Suprapubic skin (tissue), 4 donors: ENCODE measurements at places on chromosomes 12 and 14.

GRCh38 chr12:55833056-55833455 is 3.7 kb upstream of the DNAJC14 start:
- DNase-seq: no peak

GRCh38 chr14:65594153-65594881 is 181.8 kb downstream of the FUT8 start:
- no peak for DNase-seq

- no peak for DNase-seq
Measured at GRCh38 chr14:86847140-86847539, 1145.8 kb downstream of the GALC start.

DNA sequence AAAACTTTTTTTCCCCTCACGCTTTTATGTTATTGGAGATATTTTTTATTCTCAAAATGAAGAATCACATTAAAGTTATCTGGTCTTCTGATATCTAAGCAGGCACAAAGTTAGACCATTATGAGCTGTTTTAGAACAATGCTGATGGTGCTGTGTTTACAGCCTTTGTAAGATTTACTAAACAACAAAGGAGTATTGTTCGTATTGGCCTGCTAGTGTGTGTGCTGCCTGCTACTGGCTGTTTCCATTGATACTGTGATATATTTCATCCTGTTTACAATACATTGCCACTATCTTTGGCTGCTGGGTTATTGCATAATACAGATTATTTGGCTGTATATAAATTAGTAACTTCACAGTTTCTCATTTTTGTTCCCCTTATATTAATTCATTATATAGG is 220.8 kb downstream of the ITPR2 start:
- no peak for DNase-seq

DNA sequence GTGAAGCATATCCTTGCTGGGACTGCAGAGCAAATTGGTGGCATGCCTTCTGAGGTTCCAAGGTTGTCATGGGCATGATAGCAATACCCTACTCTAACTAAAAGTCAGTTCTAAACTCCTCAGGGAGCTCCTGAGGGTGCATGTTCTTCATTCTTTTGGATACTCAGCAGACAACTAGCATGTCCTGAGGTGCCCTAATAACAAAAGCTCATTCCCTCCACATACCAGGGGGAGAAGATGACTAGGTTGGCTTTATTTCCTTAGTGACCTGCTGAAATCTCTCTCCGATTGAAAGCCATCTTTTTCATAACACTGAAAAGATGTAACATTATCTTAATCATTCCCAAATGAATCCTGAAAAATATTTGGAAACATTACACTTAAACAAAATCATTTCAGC is 188.7 kb upstream of the IGF1 start:
- DNase-seq: no peak

DNA sequence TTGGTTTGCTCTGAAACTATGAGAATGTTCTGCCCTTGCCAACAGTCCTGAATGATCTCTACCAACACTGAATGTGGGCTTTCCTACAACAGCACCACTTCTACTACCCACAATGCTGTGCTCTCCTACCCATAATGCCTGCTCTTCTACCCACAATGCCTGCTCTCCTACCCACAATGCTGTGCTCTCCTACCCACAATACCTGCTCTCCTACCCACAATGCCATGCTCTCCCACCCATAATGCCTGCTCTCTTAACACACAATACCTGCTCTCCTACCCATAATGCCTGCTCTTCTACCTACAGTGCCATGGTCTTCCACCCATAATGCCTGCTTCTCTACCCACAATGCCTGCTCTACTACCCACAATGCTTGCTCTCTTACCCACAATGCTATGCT is 92.3 kb downstream of the KCNK13 start:
- no peak for DNase-seq

GRCh38 chr14:66011855-66012254 is 474.3 kb upstream of the CCDC196 start:
- DNase-seq: no peak

DNA sequence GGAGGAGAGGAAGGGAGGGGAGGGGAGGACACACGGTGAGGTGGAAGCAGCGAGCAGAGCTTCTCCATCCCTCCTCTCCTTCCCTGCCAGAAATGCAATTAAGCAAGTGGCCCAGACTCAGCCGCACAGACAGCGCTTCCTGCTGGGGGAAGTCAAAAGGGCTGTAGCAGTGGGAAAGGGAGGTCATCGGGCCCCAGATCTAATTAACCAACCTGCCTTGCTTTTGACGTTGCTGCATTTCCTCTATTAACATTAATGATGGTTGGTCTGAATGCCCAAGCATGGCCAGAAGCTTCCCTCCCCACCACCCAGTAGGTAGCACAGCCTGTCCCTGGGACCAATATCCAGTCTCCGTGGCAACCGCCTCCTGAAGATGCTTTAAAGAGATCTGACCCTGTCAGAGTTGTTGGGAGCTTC is 4.6 kb upstream of the NGB start:
- DNase-seq: no peak

DNA sequence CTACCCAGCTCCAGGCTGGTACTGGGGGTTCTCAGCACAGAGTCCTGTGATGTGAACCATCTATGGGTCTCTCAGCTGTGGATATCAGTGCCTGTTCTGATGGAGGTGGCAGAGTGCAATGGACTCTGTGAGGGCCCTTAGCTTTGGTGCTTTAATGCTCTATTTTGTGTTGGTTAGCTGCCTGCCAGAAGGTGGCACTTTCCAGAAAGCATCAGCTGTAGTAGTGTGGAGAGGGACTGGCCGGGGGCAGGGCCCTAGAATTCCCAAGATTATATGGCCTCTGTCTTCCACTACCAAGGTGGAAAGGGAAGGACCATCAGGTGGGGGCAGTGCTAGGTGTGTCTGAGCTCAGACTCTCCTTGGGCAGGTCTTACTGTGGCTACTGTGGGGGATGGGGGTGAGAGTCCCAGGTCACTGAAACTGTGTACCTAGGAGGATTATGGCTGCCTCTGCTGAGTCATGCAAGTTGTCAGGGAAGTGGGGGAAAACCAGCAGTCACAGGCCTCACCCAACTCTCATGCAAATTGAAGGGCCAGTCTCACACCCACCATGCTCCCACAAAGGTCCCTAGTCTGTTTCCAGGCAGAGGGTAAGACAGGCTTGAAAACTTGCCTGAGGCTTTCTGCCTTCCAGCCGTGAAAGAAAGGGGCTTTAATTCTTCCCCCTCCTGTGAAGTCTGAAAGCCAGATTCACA is 878.1 kb downstream of the C12orf50 start:
- no peak for DNase-seq

- no peak for DNase-seq
Measured at GRCh38 chr12:50961708-50962107, 9.4 kb downstream of the HIGD1C start.

DNA sequence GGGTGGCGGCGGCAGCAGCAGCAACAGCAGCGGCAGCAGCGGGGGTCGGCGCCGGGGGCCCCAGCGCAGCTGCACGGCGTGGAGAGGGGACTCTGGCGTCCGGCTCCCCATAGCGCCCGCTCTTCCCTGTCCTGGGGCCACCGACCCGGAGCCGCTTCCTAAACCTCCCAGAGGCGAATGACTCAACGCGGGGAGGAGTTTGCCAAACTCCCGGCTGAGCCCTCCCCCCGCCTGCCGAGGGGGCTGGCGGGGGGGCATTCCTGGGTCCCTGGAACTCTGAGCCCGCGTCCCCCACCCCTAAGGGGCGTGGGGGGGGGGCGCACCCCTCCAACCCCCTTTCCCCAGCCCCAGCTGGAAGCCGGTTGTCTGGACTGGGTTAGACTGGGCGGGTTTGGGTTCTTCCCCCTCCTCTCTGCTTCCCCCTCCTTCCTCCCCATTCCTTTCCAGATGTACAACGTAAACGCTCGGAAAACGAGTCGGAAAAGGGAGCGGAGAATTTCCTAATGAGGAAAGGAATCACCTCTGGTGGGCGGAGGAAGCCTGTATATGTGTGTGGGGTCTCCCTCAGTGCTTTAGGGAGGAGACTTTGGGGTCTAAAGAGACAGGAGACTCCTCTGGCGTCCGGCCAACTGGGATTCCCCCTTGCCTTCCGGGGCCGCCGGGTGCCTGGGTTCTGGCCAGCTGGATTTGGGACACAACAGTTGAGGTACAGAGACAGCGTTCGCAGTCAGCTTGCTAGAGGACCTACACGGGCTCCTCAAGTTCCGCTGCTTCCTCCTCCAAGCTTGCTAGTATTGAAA is at the start of gene ITGA5:
Gene ITGA5 (minus strand): TSS at position 179 of the 800 bp plus-strand sequence. CDS start 68 bp downstream, at position 111.
- DNase-seq: peak; percentile 92

GRCh38 chr12:112887550-112887949 is 19.2 kb upstream of the OAS1 start:
- DNase-seq: no peak

DNA sequence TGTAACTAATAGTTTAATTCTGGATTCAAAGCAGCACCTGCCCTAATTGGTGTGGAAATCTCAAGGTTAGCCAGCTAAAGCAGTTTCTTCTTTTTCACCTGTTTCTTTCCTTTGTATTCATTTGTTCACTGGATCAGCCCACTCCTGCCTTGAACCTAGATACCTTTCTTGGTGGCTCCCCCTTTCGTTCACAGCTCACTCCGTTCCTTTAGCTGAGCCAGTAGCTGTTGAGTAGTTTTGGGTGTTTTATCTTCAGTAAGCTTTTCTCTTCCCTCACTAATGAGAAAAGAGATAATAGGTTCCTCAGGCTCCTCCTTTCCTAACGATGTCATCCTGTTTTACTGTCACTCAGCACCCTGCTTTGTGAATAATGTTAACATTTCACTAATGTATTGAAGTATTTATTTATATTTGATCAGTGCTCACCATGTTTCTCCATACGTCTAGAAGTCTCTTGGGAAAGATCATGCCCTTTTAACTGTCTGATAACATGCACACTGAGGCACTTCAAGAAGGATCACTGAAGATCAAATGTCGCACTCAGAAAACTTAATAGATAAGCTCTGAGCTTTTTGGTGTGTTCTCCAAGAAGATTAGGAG is 121.1 kb downstream of the TGFB3 start:
- DNase-seq: no peak

DNA sequence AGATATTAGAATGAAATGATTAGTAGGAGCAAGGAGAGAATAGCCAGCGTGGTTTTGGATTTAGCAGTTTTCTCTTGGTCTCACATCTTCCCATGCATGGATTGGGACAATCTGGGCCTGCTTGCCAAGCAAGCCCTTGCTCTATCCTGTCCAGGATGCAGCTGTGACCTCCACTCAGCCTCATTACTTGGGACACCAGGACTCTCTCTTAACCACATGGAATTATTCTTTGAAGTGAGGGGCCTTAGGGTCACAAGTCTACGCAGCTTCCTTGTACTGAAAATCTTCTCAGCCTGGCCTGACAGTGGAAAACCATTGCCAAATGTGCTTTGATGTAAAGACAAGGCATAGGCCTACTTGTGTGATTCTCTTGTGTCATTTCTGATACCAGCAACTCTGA is 28.0 kb upstream of the DCN start:
- DNase-seq: no peak

DNA sequence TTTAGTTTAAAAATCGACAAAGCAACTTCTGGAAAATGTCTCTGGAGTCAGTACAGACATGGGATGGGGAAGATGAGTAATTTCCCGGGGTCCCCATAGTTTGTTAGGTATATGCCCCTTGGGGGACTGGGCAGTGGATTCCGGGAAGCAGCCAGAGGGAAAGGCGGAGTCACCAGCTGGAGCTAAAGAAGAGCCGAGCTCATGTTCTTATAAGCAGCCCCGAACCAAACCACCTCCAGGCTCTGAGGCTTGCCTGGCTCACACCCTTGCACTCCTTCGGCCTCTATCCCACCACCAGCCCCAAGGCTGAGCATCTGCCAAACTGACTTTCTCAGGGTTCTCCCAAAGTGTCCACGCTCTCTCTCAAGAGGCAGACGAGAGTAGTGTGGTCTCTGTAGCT is 117.8 kb downstream of the PAH start:
- DNase-seq: no peak
